GM12878 (cell line): ENCODE measurements at places on chromosomes 4 and X.

DNA sequence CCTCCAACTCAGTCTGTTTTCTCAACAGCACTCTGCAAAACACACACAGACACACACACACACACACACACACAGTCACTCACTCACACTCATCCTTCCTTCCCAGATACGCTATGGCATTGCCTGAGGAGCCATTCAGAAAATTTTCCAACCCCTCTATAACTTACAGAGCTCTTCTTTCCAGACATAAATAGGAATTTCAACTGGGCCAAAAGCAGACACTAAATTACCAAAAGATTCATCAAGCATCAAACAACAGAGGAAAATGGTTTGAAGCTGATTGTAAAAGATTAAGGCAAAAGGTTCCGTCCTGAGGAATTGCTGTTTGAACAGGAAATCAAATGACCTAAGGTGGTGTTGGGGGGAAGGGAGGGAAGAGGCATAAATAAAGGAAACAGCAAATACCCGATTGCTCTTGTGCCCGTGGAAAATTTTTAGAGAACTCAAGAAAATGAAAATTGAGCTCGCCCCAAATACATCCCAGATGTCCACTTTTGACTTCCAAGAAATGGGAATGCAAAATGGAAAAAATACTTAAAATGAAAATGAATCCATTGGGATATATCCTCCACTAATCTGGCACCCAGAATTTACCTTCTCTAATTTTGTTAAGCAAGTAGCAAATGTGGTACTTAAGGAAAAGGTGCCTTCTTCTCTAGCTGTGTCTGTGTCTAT is 183.6 kb downstream of the QDPR start:
- DNase-seq = no peak

GRCh38 chr4:147879676-147880075 is 147.8 kb downstream of the ARHGAP10 start:
- DNase-seq = no peak

DNA sequence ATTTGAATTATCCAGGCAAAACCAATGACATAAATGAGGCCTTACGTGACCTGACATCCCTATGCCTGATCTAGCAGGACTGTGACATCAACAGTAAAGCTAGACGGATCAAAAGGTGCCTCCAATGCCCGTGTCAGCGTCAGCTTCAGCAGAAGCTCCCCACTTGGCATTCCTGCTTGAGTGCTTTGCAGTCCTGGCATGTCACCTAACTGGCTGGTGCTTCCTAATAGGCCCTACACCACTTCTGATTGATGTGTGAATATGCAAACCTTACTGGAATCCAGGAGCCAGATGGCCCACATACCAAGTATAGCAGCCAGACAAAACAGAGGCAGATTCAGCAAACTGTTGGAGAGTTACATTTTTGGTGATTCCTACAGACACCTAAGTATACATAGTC is 224.2 kb downstream of the DMD start:
- DNase-seq = no peak

GRCh38 chrX:22081475-22082092 is 49.5 kb downstream of the PHEX start:
- DNase-seq = no peak

- no peak for DNase-seq
Observed at GRCh38 chr4:106334741-106335470, 18.6 kb downstream of the AIMP1 start.

DNA sequence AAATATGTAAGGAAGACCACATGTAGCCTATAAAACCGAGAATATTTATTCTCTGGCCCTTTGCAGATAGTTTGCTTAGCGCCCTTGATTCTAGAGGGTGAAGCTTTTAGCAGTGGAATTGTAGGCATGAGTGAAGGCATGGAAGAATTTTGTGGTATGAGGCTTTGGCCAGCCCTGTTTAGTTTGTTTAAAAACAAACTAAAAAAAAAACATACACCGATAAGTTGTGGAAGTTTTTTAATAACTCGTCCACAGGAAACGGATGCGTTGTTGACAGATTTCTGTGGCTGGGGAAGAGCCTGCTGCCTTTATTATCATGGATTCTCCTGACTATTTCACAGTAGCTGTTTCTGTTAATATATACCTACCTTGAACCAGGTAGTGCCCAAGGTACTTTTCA is 194.7 kb upstream of the LNX1 start:
- no peak for DNase-seq

GRCh38 chrX:154840856-154841255 is 6.4 kb upstream of the SMIM9 start:
- DNase-seq = no peak

DNA sequence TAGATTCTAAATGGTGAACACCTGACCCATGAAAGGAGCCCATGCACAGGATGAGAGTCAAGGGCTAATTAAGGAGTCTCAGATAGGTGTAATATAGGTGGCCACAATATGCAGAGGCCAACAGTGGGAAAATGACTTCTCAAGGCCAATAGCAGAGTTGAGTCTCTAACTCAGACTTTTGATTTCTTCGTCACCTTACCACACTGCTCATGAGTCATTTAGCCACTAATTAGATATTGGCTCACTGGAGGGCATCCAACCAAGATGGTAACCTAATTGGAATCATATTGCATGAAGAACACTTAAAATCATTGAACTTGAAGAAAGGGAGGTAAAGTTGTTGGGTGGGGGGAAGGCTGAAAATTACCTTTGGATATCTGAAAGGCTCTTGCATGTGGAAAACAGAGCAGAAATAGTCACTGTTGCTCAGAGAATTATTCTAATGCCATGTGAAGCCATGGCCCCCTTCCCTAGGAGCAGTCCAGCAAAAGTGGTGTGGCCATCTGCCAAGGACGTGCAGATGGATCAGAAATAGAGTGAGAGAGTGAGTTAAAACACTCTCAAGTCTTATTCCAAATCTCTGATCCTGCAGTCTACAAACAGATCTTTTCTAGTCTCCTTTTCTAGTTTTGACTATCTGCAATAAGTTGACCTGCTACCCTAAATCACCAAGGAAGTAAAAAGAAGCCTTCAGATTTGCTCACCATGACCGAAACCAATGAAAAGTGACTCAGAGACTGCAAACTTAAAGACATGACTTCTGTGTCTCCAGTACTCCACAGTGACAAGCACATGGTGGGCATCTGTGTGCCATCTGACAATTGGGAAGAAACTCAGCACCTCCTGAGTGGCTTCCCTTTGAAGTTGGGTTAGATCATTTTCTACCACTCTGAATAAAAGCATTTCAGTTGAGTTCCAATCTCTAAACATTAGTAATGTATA is 93.9 kb upstream of the C1QTNF7 start:
- peak; percentile 32 for DNase-seq

DNA sequence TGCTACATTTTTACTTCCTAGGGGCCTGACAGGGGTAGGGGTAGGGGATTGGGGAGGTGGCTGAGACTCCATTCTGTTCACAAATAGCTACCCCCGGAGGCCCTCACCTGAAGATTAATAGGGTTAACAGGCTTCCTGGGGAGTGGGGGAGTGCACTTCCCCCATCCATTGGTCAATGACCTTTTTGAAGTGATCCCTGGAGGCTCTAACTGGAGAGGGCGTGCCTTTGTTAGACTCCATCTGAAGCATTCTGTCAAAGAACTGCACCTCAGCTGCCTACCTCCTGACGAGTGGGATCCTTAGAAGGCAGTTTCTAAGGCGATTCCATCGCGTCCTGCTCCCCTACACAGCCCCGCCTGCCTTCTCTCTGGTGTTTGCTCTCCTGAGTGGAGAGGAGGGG is 10.0 kb upstream of the MTM1 start:
- DNase-seq = no peak

GRCh38 chr4:107187091-107187490 is 151.0 kb upstream of the DKK2 start:
- DNase-seq = no peak

DNA sequence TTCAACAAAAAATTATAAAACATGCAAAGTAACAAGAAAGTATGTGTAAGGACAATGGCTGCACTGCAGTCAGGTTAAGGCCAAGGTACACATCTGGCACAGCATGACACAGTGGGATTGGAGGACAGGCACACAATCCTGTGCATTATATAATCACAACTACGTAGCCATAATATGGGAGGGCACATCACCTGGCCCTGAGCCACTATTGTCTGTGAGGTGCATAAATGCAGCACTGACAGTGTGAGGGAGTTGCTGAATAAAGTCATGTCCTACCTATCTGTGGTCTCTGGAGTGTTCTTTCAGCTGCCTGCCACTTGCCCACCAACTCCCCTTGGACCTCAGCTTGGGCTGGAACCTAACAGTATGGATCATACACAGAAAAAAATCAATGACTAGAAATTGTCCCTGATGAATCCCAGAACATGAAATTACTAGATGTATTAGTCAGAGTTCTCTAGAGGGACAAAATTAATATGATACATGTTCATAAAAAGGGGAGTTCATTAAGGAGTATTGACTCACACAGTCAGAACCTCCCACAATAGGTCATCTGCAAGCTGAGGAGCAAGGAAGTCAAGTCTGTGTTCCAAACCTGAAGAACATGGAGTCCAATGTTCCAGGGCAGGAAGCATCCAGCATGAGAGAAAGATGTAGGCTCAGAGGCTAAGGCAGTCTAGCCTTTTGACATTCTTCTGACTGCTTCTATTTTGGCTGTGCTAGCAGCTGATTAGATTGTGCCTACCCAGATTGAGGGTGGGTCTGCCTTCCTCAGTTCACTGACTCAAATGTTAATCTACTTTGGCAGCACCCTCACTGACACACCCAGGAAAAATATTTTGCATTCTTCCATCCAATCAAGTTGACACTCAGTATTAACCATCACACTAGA is 46.4 kb upstream of the KCTD8 start:
- no peak for DNase-seq

DNA sequence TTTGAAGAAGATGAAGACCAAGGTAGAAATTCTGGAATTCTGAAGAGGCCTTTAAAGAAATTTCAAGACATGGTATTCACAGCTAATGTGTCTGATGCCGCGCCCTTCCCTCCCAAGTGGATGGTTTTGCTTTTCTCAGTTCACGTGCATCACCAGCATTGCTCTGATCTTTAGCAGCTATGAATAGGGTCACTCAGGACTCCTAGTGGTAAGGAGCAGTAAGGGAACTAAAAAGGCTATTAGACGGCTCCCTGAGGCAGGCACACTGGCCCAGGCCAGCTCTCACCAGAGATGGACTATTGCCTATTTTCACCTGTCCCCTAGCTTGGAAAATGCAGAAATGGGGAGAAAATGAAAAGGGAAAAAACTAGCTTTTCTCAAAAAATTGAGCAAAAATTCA is 447.5 kb upstream of the RASGEF1B start:
- DNase-seq = no peak

DNA sequence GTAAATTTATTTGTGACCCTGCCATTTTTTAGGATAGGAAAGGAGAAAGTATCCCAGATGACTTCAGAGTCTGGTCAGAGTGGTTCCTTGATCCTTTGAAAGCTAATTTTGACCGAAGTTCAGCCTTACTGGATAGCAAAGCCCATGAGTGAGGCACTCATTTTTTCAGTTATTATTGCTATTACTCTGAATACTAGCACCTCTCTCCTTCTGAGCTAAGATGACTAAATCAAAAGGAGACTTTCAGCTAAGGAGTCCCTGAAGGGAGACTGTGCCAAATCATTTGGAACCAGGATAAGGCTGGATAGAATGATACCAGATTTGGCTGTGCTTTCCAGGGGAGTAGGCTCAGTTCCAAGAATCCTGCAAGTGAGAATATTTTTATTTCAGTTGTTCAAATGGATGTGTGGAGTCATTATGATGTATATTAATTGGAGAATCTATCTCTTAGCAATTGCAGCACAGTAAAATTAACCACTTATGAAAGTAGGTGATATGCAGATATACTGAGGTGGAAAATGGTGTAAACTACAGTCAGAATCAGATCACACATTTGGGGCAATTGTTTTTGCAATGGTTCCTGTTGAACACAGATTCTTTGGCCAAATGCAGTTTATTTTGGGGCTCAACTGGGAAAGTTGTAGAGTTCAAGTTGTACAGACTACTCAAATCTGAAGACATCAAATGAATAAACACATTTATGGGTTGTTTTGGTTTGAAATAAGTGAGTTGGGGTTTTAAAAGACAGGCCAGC is 1.2 kb downstream of the P2RY10 start:
- DNase-seq = no peak

- DNase-seq = no peak
Observed at GRCh38 chr4:48212165-48212564, 57.5 kb downstream of the TEC start.

- DNase-seq = no peak
Observed at GRCh38 chr4:15232366-15233263, 195.2 kb upstream of the C1QTNF7 start.

DNA sequence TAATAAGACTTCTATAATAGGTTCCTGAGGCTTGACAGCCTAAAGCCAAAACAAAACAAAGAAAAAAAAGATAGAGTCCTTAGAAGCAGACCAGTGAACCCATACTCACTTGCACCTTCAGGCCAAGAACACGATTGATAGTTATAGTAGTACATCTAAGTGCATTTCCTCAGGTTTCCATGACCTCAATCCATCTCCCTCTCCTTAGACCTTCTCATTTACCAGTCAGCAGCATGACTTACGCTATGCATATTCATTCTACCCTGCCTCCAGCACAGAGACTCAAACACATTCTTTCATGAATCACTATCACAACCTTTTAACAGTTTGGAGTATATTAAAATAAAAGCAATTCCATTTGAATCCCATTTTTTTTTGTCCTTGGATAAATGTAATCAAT is 855.6 kb downstream of the CCSER1 start:
- DNase-seq = no peak

GRCh38 chrX:153831429-153832150 is 1.2 kb upstream of the PDZD4 start:
- DNase-seq = no peak

- no peak for DNase-seq
Observed at GRCh38 chr4:47484168-47484567, 907 bp upstream of the ATP10D start.

DNA sequence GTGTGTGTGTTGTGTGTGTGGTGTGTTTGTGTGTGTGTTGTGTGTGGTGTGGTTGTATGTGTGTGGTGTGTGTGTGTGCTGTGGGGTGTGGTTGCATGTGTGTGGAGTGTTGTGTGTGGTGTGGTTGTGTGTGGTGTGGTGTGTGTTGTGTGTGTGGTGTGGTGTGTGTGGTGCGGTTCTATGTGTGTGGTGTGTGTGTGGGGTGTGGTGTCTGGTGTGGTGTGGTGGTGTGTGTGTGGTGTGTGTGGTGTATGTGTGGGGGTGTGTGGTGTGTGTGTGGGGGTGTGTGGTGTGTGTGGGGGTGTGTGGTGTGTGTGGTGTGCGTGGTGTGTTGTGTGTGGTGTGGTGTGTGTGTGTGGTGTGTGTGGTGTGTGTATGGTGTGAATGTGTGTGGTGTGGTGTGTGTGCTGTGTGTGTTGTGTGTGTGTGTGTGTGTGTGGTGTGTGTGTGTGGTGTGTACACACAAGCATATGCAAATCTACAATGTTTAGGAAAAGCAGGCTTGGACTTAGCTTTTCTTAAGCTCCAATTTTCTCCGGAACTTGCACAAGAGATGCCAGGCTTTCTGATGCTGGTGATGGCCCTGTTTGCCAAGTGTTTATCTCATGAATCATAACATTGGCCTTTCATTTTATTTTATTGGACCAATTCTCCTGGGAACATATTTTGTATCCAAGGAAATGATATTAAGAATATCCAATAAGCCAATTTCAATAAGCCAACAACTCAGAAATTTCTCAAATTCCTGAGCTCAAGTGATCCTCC is 148.7 kb downstream of the SPATA18 start:
- DNase-seq = no peak
